ENCODE measurements at places on chromosomes 3 and 15.

GRCh38 chr15:70633103-70633831 lies 130.1 kb downstream of the UACA start:
- DNase-seq = no peak

DNA sequence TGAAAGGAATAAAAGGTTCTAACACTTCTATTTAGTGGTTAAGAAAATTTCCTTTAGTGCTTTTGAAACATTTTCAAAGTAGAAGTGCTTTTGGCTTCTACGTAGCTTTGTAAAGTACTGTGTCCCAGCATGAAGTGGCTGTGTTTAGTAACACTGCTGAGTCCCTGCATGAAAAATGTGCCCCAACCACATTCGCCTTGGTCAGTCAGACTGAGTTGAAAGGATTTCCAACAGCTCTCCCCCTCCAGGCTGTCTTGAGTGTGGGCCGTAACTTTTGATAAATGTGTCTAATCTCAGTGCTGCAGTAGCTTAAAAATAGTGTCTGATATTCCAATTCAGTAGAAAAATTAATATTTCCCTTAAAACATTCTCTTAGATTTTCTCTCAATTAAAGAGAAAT lies 115.0 kb downstream of the NR1D2 start:
- no peak for DNase-seq

DNA sequence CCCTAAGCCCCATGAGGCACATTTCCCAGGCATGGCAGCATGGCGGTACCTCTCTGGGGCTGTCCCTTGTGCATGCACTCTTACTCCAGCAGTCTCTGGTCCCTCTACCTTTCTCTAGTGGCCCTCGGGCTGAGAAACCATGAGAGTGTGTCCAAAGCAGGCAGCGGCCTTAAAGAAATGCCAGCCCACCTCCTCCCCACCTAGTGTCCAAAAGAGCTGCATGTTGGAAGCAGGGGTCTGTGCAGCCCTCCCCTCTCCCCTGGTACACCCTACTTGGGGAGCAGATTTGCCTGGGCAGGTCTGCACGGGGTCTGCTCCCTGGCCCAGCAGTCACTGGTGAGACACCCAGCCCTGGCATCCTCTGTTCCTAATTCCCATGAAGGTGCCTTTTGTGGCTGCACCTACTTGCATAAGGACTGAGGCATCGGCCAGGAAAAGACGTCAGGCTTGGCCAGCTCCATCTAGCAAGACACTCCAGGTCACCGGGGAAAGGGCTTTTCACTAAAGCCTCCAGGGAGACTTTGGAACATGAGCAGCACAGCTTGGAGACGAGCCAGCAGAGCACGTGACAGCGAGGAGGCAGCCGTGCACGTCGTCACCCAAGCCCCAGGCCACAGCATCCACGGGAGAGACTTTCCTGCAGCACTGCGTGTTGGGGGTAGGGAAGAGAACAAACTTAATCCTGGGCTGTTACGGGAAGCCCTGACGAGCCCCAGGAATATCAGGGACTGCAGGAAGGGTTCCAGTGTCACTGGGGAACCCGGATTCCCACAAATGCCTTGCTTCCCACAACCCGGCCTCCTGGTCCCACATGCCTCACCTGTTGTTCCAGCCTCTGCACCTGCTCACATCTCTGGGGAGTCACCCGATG lies 38.8 kb downstream of the TM2D3 start:
- DNase-seq = no peak

- DNase-seq = no peak
Observed at GRCh38 chr3:183460081-183461055, 31.9 kb upstream of the MCF2L2 start.

- DNase-seq = no peak
Observed at GRCh38 chr3:41143421-41144031, 55.8 kb upstream of the CTNNB1 start.

- no peak for DNase-seq
Observed at GRCh38 chr15:70947351-70948335, 55.0 kb downstream of the LRRC49 start.

DNA sequence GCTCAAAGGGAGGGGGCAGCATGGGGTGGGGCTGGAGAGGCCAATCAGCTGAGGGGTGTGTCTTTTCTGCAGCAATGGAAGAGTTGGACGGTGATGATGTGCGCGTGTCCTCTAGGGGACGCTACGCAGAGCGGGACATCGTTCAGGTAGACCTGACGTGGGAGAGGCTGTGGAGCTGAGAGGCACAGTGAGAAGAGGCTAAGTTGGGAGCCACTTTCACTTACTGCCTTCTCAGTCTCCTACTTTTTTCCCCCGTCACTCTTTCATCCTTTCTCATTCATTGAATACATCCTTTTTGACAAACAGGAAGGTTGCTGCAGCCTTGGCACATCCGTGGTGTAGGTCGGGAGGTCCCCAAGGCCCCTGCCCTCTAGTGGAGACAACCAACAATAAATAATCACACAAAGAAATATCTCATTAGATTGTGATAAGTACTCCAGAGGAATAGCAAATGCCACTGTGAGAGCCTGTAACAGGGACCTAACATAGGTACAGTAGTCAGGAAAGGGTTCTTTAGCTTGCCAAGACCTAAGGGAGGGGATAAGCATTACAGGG lies 4.4 kb upstream of the BRPF1 start:
- no peak for DNase-seq

DNA sequence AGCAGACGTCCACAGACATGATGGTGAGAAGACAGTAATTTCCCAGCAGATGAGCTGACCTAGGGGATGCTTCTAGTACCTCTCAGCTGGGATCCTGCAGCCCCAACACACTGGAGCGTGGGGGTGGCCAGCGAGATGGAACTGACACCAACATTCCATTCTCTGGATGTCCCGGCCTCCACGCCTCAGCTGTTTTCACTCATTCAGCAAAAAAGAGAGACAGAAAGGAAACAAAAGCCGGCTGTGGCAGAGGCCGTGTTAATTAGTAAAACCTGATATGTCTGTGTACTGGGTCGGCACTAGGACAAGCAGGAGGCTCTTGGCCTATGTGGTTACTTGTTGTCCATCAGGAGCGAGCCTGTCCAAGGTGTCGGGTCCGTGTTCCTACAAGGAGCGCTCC lies 82.6 kb upstream of the MYZAP start:
- no peak for DNase-seq

DNA sequence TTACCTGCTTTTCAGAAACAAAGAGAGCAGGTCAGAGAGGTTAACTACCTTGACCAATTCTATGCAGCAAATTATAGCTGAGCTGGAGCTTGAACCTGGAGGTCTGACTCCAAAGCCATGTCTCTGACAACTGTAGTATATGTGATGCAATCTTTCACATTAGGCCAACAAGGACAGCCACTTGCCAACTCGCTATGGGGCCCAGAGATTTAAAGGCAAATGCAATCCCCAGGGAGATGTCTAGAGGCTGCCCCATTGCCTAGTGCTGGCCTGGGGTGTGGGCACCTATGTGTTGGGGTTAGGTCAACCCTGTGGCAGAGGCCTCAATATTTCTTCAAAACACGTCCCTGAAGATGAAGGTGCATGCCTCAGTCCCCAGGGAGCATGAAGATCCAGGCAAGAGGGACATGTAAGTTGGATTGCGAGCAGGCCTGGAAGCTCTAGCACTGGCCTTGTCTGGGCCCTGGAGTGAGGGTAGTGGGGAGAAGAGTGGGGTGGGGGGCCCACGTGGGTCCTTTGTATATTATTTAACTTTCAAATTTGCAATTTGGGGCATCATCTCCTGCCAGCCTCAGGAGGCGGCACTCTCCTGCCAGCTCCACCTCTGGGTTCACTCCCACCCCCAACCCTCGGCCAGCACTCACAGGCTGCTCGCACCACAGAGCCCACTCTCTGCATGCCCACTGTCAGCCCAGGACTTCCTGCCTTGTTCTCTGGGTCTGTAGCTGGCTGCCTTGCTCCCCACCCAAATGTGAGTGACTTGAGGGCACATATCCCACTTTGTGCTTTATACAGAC lies 64.3 kb downstream of the SLC12A8 start:
- DNase-seq = no peak

DNA sequence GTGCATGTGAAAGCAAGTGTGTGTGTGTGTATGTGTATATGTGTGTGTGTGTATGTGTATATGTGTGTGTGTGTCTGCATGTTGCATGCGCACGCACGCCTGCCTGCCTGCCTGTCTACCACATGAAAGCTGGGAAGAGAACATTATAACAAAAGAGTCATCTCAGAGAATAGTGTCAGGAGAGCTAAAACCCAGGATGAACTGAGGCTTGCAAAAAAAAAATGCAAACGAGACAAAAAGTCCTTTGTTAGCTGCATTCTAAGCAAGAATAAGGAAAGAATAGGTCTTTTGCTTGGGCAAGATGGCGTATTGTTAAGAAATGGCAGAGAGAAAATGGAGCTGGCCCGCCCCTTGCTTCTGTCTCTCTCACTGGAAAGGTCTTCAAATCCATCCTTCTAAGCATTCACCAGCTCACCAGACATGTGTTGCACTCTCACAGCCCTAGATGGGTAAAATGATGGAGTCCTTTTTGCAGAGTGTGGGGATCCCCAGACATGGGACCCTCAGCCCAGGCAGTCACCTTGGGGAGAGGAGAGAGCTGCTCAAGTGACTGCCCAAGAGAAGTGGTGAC lies 16.4 kb downstream of the WNT7A start:
- no peak for DNase-seq

DNA sequence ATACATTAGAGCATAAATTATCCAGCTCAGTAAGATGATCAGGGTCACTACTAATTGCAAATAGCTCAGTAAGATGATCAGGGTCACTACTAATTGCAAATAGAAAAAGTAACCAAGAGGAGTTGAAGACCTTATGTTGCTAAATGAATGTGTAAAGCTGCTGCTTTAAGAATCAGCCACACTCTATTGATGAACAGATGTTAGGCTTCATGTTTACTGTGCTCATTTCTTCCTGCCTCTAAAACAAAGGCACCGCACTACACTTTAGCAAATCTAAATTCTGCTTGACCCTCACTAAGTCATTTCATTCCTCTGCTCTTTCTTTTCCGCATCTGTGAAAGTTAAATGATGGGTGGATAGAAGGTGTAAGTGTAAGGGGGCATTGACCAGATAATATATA lies 92.6 kb upstream of the PLSCR4 start:
- DNase-seq = no peak

DNA sequence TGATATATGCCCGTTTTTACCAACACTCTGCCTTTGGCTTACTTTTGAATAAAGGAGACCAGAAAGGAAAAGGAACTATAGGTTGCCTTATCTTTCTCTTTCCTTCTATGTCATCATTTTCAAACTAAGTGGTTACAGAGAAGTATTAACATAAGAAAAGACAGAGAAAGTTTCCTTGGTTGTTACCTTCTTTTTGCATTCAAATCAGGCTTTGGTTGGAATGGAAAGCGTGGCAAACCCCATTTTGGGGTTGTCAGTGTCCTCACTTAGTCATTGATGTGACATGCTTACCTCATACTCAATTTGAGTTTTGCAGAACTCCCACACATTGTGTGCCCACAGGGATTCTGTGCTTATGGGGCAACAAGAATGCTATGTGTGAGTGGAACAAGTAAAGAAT lies 3.7 kb upstream of the THRB start:
- DNase-seq = no peak

- DNase-seq = no peak
Observed at GRCh38 chr3:133367403-133367802, 32.5 kb upstream of the BFSP2 start.

DNA sequence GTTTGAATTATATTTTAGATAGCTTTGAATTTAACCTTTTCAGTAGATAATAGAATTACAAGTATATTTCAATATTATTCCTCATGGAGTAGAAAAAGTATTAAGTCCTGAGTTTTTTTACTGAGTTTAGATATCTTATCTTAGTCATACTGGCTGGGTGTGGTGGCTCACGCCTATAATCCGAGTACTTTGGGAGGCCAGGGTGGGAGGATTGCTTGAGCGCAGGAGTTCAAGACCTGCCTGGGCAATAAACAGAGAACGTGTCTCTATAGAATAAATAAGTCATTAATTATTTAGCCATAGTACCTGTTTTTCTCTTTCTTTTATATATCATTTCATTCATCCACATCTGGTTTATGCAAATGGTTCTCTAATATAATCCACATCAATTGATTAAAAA lies 9.9 kb downstream of the RAP2B start:
- no peak for DNase-seq

DNA sequence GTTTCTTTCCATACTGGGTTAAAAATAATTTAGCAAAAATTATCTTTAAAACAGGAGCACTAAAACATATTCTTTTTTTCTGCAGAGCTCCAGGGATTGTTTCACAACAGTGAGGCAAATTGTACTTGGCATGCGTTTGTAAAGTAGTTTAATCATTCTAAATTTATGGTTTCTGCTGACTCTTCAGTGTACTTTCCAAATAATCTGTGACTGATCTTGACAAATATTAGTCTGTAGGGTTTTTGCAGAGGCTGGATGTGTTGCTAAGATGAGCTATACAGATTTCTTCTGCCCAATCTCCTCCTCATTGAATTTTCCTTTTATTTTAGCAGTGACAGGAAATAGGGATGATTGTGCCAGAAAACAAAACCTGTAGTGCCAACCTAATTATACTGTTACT lies 328.0 kb upstream of the MANF start:
- DNase-seq = no peak

GRCh38 chr3:149388531-149389417 lies 11.3 kb upstream of the TM4SF1 start:
- no peak for DNase-seq

- no peak for DNase-seq
Observed at GRCh38 chr3:119741657-119742590, 39.1 kb downstream of the CFAP91 start.

DNA sequence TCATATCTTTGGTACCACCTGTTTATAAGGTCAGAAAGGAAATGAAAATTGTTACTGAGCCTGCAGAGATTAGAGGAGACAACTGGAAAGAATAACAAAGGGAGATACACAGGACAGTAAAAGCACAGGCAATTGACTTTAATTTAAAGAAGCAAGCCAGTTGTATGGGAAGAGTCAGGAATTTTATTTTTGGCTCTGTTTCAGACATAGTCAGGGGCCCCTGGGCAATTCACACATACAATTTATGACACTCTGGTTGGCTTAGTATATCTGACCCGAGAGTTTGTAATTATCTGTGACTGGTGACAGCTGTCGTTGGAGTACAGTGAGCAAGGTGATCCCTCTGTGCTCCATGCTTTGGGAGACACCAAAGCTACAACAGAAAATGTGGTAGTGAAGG lies 591.9 kb upstream of the NECTIN3 start:
- no peak for DNase-seq

- DNase-seq = no peak
Observed at GRCh38 chr3:143848704-143849103, 436 bp upstream of the SLC9A9 start.

GRCh38 chr15:75037685-75038084 lies 14.3 kb downstream of the PPCDC start:
- DNase-seq = no peak

GRCh38 chr3:189637750-189638149 lies 6.6 kb downstream of the TP63 start:
- DNase-seq = no peak
